ENCODE measurements at places on chromosomes 12 and 14.

DNA sequence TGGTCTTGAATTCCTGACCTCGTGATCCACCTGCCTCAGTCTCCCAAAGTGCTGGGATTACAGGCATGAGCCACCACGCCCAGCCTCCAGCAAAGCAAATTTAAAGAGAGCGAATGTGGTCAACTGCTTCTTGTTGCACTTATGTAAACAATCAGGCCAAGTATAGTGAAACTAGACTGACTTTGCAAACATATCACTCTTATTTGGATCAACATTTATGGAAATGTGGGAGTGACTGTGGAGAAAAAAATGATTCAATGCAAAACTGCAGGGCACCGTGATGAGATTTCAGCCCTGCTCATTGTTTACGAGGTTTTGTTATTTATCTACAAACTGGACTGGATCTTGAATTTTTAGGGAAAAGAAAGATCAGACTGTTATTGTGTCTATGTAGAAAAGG lies 28.1 kb downstream of the TMEM121 start:
- no peak for DNase-seq

DNA sequence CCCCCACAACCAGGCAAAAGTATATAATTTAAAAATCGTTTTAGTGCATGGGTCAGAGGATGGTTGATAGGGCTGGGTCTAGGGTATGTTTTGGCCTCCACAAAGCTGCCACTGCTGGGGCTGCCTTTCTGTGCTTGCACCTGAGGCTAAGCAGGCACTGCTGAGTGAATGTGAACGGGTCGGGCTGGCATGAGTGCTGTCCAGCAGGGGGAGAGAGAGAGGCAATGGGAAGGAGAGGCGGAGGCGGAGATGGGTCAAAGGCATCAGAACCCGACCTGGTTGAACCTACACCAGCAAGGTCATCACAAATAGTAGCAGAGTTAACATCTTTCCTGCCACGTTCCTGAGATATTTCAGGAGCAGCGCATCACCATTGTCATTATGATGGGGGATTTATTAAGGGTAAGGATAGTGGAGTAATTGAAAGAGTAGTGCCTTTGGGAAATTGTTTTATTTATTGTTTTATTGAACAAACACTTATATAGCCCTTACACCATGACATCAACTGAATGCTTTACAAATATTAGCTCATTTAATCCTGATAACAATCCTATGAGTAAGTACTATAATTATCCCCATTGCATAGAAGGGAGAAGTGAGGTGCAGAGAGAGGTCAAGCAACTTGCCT lies 5.8 kb upstream of the NRXN3 start:
- no peak for DNase-seq

GRCh38 chr12:1216560-1216959 lies 225.5 kb downstream of the ERC1 start:
- no peak for DNase-seq

GRCh38 chr12:94777936-94778335 lies 127.6 kb upstream of the TMCC3 start:
- no peak for DNase-seq

GRCh38 chr12:110597885-110598284 lies 14.8 kb upstream of the PPTC7 start:
- no peak for DNase-seq
